ENCODE measurements at places on chromosomes 3 and 15.

DNA sequence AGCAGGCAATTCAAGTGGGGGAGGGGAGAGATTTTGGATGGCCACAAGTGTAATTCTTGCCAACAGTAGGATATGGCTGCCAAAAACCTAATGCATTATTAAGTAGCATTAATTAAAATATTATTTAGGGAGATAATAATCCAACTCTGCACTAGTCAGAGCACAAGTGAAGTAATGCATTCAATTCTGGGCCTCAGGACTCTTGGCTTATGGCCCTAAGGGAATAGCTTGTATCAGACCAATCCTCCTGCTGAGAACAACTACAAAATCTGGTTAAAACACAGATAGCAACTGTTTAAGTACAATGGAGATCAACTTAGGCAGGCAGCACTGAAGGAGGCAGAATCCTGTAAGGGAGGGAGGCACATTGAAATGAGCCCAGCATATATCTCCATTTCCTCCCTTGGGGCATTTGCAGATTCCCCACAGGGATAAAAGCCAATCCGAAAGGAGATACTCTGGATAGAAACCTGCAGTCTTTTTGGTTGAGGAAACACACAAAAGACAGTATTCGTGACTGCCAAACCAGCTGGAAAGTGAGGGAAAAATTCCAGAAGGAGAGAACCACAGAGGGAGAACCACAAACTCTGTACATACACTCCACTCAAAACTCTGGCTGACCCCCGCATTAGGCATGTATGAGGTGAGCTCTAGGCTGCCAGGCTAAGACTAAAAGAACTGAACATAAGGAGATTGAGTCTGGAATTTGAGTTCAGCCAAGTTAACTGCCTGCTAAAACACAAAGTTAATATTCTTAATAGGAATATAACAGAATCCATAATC is 57.4 kb downstream of the ETFA start:
- no peak for DNase-seq

DNA sequence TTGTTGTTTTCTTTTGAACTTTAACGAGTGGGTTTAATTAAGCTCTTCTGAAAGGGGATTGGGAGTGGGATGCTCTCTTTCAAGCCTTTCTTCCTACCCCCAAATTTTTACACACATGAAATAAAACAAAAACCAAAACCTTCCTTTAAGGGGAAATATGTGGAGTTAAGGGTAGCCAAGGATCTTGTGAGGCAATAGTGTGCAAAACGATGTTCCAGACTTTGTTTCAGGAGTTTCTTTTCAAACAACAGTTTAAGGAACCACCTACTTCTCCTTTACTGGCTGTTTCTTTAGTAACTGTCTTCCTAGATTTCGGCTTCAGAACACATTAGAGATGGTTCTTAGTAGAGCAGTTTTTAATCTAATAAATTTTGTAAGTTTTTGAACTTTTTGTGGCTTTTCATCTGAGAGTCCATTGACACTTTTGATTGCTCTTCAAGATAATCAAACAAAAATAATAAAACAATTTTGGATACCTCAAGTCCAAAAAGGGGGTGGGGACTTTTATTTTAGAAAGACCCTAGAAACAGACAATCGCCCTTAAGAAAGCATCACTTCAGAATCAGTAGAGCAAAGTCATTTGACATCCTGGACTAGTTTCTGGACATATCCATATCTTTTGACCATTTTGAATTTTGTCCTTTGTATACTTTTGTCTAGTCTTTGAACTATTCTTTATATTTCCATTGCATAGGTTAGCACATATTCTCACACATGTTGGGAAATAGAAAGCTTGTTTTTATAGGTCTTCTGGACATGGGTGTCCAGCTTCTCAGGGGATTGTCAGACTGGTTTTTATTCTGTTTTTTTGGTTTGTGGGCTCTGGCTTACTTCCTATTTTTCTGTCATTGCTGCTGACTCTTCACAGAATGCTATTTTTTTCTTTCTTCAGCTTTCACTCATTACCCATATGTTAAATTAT is 6.0 kb downstream of the DIPK2A start:
- no peak for DNase-seq

- peak; percentile 51 for DNase-seq
Measured at GRCh38 chr3:156017352-156018030, 102.9 kb upstream of the KCNAB1 start.

DNA sequence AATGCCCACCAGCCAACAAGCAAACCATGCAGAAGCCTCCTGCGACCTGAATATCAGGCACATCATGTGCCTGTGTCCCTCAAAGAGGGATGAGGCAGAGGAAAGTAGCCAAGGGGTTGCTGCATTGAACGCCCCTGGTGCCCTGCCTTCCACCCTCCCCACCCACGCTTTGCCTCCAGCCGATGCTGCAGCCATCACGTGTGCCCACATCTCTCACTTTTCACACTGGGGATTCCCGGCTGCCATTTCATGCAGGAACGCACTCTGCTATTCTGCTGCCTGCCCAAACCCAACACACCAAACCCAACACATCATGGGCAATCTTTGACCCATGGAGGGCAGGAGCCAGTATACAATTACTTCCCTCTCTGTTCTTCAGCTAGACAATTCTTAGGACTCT is 462.2 kb upstream of the PROK2 start:
- DNase-seq, result no peak

DNA sequence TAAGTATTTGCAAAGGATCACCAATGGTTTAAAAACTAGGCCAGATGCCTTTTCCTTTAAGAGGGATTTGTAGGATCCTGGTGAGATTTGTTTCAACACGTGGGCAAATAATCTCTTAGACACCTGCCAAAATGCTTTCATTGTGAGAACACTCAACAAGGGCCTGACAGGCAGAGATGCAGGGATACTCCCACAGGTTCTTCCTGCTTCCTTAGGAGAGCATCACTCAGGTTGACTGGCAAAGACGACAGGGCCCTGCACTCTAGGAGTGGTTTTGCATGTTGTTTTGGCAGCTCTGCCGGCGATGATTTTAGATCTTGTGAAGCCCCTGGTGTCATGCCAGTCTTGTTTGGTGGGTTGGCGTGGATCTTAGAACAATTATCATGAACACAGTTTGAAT is 184.5 kb downstream of the NR1D2 start:
- no peak for DNase-seq

DNA sequence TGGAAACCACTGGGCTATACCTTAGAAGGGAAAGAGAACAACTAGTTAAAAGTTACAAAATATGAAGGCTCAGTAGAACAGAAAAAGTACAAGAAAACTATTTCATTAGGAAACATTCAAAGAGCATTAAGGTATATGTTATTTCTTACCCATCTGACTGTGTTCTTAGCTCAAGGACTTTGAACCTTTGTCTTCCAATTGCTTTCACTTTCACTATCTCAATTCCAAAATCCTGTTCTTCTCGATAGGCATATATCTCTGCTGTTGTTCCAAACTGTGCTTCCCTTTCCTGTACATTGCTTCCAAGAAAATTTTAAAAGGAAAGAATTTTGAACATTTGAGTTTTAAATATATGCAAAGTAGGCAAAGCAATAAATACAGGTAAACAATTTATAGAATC is 6.9 kb downstream of the CRBN start:
- DNase-seq, result no peak

DNA sequence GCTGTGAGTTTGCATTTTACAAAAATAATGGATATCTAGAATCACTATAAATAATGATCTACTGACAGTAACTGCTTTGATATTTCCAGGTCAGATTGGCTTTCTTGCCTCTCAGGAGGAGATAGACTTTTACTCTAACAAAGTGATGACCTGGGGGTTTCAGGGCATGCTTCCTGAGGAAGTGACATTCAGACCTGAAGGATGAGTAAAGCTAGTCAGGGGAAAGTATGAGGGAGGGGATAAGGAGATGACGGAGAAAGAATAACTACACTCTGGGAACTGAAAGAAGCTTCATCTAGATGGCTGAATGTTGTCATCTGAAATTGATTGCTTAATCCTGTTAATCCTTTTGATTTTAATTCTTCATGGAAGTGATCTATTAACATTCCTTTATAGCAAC is 32.2 kb downstream of the ARMC8 start:
- DNase-seq, result no peak

- DNase-seq, result no peak
Measured at GRCh38 chr15:39513936-39514335, 66.9 kb upstream of the THBS1 start.

DNA sequence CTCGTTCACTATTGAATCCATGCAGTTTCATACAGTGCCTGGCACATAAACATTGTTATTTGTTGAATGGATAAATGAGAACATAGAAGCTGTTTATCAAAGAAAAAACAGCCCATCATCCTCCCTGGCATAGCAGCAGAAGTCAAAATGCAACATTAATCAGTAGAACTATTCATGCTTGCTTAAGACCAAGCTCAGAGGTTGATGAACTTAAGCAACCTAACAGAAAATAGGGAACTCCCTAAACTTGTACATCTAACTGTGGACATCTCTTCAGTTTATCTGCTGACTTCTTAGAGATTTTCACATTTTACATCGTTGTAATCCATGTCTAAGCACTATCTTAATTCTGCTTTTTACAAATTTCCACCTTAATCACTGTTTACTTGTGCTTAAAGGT is 29.2 kb downstream of the SENP8 start:
- no peak for DNase-seq

- no peak for DNase-seq
Measured at GRCh38 chr3:184676927-184677326, 34.9 kb downstream of the MAGEF1 start.

- peak; percentile 95 for DNase-seq
Measured at GRCh38 chr15:100341750-100342560, at the start of gene ADAMTS17. TSS of gene ADAMTS17 (minus strand) at chr15:100341975. CDS start at chr15:100341899, 76 bp downstream.

DNA sequence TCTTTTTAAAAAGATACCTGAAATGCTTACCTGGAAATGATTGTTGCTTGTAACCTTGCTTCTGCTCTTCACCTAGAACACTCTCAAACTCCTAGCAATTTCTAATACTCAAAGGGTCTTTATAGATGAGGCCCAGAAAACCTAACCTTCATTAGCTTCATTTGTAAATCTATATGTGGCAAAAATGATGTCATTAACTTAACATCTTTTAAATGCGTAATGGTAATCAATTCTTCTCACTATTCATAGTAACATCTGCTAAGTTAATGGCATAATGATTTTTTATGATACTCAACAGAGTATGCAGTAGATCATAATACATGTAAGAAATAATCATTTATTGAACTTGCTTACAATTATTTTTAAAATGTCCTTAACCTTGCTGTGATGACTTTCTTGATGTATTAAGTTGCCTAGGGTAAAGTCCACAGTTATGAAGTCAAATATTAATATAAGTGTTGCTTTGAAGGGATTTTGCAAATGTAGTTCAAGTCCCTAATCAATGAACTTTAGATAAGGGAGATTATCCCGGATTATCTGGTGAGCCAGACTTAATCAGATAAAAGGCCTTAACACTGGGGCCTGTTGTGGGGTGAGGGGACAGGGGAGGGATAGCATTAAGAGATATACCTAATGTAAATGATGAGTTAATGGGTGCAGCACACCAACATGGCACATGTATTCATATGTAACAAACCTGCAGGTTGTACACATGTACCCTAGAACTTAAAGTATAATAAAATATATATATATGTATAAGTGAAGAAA is 10.1 kb upstream of the SERPINI2 start:
- DNase-seq, result no peak

GRCh38 chr3:4797201-4797705 is 182.0 kb upstream of the BHLHE40 start:
- DNase-seq, result no peak

DNA sequence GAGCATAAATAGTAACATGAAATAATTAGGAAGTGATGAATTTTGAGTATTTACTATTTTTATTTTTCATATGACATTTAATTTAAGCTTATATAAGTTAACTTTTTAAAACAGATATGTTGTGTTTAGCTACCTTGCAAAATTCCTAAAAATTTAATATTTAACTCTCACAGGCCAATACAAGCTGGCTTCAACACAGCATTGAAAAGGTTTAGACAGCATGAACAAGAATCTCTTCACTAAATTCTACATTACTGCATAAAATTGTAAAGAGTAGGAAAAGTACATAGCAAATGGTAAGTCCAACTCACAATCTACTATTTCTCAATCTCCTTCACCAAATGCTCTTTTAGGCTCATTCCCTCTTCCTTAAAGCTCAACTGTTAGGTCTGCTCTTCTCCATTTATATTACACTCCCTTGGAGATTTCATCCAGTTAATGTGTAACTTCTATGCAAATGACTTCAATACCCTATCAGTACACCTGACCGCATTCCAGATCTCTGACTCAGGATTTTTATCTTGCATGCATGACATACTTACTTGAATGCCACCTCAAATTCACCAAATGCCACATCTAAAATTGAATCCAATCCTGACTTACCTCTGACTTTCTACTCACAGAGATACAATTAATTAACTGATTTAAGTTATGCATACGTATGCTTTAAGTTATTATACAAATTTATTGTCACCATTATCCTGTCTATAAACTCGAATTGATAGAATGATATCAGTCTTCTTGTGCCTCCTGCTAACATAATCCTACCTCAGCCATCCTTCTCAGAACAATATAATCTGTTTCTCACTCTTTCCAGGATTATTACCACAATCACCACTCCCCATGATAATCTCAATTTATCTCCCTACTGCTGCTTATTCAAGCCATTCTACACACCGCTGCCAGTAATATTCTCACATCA is 127.0 kb downstream of the STAG1 start:
- DNase-seq, result no peak

DNA sequence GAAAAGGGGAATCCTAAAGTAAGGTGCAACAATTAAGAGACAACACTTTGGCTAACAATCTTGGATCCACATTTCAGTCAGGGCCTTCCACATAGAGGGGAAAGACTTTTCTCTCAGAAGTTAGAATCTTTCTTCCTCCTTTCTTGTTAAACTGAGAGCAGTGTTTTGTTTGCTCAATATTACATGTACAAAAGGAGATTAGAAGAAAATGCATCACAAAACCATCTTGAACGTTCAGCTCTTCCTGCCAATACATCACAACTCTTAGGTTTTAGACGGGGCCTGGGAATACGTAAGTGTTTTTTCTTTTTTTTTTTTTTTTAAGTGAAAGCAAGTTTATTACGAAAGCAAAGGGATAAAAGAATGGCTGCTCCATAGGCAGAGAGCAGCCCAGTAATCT is 39.1 kb downstream of the MAP2K1 start:
- no peak for DNase-seq

DNA sequence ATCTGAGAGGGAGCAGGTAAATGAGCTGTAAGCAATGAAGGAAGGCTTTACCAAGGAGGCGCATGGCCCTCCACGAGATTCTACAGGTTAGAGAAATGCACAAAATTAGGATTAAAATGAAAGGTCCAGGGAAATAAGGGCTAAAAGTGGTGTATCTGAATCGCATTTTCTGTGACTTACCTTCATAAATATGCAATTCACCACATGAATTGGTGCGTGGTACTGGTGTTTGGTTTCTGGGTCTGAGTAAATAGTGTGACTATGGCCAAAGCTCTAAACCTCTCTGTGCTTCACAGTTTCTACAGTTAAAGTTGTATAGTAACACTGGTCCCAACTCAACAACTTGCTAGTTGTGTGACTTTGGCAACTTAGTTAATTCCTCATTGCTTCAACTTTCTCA is 8.1 kb downstream of the ARPP21 start:
- DNase-seq, result no peak

- no peak for DNase-seq
Measured at GRCh38 chr3:17322106-17322793, 420.2 kb downstream of the TBC1D5 start.

Data from ecto neural progenitor cell (in vitro differentiated cells).